ENCODE measurements at places on chromosomes 3 and 15. TPM values are rescaled to one million over a fixed set of nuclear protein-coding genes. Genes with fewer than 3 reads are reported as not detected.

DNA sequence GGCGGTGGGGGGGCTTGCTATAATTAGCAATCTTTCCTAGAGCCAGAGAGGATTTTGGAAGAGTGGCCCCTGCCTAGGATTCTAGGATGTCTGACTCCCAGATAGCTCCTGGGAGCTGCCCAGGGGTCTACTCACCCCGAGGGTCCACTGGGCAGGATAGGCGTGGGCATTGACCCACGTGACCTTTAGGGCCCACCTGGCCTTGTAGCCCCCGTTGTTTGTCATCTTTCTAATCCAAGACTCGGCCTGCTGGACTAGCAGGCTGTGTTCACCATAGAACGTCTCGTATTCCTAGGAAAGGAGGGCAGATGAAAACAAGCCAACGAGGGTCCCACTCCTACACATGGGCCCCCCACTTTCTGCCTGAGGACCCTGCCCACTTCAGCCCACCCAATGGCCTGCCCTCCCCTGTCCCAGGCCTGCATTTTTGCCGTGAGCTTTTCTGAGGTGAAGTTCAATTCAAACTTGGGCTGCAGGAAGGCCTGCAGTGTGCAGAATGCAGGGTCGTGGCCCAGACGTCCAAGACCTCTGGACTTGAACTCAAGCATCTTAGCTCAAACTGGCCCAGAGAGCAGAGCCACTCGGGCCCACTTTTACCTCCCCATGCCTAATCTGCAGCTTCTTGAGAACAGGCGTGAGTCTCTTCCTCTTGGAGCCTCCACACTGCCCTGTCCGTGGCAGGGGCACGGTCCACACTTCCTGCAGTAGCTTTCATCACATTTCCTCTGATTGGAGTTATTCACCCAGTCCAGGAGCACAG is 41.5 kb downstream of the MUC4 start:
- no peak for DNase-seq

Gene NOX5
- total RNA-seq: not detected

- DNase-seq: peak; percentile 63
Measured at GRCh38 chr15:69081310-69082004, 67.0 kb downstream of the NOX5 start.

GRCh38 chr3:196341137-196341536 is 2.9 kb upstream of the TM4SF19 start:
- no peak for DNase-seq

GRCh38 chr3:25903371-25904129 is 113.7 kb downstream of the OXSM start:
- DNase-seq: no peak

DNA sequence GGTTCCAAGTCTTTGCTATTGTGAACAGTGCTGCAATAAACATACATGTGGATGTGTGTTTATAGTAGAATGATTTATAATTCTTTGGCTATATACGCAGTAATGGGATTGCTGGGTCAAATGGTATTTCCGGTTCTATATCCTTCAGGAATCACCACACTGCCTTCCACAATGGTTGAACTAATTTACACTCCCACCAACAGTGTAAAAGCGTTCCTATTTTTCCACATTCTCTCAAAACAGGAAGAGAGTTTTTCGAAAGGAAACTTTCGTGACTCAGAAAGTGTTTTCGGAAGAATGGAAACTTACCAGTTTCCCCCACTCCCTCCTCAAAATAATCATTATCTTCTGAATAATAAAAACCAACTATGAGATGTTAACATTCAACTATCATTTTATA is 205.8 kb downstream of the ALCAM start:
- DNase-seq: no peak

Gene PIF1
- total RNA-seq: 0.24 TPM

DNA sequence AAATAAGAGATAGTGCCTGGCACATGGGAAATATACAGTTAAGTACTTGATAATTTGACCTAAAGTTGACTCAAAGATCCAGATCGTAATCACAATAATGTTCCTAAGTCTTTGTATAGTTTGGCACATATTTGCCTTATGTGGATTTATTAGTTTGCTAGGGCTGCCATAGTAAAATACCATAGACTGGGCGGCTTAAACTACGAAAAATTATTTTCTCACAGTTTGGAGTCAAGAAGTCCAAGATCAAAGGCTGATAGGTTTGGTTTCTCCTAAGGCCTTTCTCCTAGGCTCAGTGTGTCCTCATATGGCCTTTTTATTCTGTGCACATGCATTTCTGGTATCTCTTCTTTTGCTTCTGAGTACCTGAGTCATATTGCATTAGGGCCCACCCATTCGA is 453.7 kb downstream of the NAALADL2 start:
- DNase-seq: no peak

Gene GOLGA8R
- 12.9 TPM for total RNA-seq

GRCh38 chr3:21174461-21174860 is 576.5 kb downstream of the ZNF385D start:
- DNase-seq: no peak

GRCh38 chr3:2714834-2715233 is 395.3 kb downstream of the IL5RA start:
- DNase-seq: no peak

Gene SEMA6D
- 1.5 TPM for total RNA-seq

- no peak for DNase-seq
Measured at GRCh38 chr3:16916840-16917239, 32.1 kb downstream of the PLCL2 start.

Gene ARGFX
- total RNA-seq: not detected

DNA sequence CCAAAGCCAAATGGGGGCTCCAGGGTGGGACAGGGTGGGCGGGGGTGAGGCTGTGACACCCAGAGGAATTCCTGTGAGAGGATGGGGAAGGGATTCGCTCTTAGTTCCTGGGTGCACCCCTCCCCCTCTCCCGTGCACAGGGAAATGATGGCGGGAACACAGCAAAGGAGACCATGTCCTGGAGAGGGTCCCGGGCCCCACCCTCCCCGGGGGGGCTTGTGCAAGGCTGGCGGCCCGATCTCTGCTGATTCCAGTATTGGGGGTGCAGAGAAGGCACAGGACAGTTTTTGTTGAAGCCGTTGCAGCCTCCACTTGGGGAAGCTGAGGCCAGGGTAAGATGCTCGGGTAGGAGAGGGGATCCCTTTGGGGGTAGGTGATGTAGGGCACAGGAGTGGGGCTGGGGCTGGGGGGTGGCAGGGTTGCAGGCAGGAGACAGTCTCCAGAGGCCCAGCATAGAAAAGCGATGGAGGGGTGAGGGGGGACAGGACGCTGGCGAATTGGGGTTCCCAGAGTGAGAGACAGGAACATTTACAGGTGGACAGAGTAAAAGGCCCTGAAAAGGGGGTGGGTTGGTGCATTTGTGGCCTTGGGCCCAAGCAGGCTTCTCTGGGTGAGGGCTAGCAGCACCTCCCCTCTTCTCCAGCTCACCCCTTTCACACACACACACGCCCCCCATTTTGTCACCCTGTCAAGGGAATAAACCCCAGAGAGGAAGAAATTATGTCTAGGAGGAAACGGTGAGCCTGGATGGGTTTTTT is 38.5 kb downstream of the HMCES start:
- DNase-seq: peak; percentile 33

- DNase-seq: no peak
Measured at GRCh38 chr3:55406696-55407425, 80.2 kb downstream of the WNT5A start.

- DNase-seq: no peak
Measured at GRCh38 chr3:183946037-183946436, 61.4 kb upstream of the PARL start.

DNA sequence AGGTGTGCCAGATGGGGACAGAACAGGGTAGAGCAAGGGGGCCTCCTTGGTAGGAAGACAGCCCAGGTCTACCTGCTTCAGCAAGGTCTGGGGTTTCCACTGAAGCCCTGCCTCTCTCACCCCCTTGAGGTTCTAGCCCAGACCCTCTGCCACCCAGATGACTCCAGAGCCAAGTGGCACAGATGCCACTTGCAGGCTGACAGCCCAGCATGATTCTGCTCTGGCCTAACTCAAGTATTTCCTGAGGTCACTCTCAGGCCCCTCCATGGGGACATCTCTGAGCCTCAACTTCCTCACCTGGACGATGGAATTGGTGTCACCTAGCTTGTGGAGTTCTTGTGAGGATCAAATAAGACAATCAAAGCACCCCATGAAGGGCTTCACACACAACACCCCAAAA is 23.9 kb downstream of the PLXNB1 start:
- no peak for DNase-seq

GRCh38 chr3:130572769-130573168 is 55.8 kb downstream of the COL6A6 start:
- DNase-seq: no peak

Gene PLS1
- 1.8 TPM for total RNA-seq

GRCh38 chr3:174331095-174331800 is 527.9 kb upstream of the NAALADL2 start:
- no peak for DNase-seq

Gene ARRDC4
- 20.0 TPM for total RNA-seq

Gene ATP8B4
- total RNA-seq: 124 TPM

Gene GALNT15
- 71.5 TPM for total RNA-seq

Gene TCTA
- 26.0 TPM for total RNA-seq

DNA sequence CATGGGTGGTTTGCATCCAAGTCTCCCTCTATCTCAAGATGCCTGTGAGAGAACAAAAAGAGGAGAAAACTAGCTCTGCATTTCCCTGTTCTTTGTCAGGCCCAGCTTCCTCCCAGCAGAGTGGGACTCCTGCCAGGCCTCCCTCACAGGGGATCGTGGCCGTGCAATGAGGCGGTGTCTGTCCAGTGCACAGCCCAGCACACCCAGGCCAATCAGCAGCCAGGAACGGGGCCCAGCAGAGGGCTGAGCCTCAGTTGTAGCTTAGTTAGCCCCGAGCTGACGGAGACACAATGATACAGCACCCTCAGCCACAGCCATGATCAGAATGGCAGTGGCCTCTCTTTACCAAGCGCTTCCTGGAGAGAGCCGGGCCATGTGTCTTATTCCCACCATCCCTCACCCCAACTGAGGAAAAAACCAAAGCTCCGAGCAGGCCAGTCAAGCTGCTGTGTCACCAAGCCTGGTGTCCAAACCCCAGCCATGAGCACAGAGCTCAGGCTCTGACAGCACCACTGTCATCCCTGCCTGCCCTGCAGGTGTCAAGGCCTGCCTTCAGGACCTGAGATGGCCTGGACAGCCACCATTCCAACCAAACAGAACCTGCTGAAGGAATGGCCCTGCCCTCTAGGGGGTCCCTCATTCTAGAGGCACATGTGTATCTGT is 71.1 kb downstream of the DNAJB8 start:
- peak; percentile 69 for DNase-seq

Gene GABRA5
- total RNA-seq: not detected

GRCh38 chr3:12325586-12326515 is 37.0 kb downstream of the PPARG start:
- DNase-seq: no peak

Gene MAGEF1
- 33.9 TPM for total RNA-seq

DNA sequence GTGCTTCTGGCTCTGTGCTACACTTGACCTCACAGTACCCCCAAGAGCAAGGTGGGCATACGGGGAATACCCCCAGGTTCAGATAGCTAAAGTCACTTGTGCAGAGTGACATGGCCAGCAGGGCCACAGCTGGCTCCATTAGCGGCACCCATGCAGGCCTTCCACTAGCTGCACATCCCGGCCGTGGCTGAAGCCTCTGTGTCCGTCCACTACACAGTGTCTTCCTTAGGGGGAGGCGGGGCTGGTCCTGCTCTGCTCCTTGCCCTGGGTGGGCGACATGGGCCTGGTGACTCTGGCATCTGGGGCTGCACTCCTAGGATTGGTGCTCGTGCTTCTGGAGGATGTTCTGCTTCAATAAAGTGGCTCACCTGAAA is 169.1 kb upstream of the IQSEC1 start:
- no peak for DNase-seq

Gene CLDN18
- not detected for total RNA-seq

- no peak for DNase-seq
Measured at GRCh38 chr3:189720736-189721417, 89.7 kb downstream of the TP63 start.

DNA sequence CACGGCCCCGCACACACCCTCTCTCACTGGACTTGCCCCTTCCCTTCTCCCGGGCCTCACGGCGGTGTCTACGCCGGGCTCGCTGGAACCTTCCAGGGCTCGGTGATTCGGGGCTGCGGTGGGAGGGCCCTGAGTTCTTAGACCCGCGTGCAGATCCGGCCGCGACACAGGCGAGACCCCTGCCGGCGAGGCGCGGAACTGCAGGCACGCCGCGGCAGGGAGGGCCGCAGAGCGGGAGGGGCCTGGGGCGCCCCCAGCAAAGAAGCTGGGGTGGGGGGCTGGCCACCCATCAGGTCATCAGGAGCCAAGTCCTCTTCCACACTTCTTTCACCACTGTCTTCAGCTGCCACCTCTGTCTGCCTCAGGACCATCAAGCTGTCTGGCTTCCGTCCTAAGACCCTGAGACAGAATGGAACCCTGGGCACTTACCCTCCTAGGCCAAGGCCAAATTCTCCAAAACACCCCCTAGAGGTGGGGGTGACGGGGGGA is 164.5 kb downstream of the XXYLT1 start:
- DNase-seq: peak; percentile 77

Gene CLEC3B
- 35.0 TPM for total RNA-seq

Gene GOLGA8K
- total RNA-seq: not detected

DNA sequence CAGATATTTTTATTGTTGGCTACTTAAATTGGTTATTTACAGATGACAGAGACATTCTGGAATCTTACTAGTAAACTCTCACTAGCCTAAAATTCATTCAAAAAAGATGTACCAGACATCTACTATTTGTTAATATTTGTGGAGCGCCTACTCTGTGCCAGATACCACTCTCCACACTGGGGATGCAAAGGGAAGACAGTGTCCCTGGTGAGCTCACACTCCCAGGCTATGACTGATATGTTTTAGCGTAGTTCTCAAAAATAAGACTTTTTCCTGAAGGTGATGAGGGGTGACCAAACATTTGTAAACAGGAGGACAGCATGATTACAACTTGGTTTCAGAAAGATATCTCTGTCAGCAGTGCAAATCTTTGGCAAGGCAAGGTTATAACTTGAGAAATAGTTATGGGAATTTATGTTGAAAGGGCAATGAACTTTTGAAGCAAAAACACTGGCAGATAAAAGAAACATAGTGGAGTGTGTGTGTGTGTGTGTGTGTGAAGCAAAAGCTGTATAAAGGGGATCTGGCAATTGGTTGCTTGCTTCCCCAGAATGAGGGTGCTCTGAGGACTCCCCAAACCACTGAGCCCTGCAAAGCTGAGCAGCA is 51.2 kb downstream of the HACD2 start:
- DNase-seq: no peak

DNA sequence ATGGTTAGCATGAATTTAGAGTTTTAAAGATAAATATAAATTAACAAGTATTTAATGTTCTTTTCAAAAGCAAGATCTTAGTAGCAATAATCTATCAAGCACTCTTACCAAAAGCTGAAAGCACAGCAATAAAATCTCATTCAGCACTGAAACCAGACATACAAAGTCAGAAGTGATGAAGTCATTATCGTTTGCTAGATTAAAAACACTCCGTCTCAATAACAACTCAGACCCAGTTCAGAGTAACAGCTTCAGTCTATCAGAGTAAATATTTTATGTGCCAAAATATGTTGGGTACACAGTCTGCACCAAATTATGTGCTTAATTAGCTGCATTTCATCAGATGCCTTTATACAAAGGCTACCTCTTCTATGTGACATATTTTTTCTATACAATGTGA is 41.6 kb downstream of the CPA3 start:
- no peak for DNase-seq

Gene DUOXA2
- total RNA-seq: not detected

- DNase-seq: no peak
Measured at GRCh38 chr3:85592256-85592655, 633.5 kb downstream of the CADM2 start.

Data from uterus (tissue), 4 donors.